ENCODE measurements at places on chromosomes 7 and 10. TPM values are rescaled to one million over a fixed set of nuclear protein-coding genes. Genes with fewer than 3 reads are reported as not detected.

Gene KCNH2
- 14.4 TPM for total RNA-seq

Gene IDI2
- not detected for total RNA-seq

Gene KLF14
- not detected for total RNA-seq

Gene BTBD16
- total RNA-seq: 0.59 TPM

Gene RPP38
- 8.5 TPM for total RNA-seq
